ENCODE measurements at places on chromosomes 1 and 21.

- no peak for DNase-seq
These were observed 11.1 kb downstream of the CYP4B1 start for GRCh38 chr1:46809904-46810303.

- no peak for DNase-seq
These were observed 9.3 kb upstream of the ITGB2 start for GRCh38 chr21:44929799-44930542.

DNA sequence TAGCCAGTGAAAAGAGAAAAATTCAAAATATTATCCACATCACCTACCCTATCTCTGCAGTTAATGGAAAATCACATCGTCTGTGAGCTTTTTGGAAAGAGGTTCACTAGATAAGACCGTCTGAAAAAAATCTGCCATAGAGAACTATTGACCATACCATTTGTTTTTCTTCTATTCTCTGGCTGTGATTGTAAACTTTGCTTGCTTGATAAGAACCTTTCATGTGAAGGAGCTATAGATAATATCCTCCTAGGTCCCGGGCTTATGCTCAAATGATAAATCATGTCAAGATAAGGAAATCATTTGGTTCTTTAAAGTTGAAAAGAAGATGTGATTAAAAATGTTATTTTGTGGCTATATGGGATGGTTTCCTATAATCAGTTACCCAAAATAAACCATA, 369.9 kb downstream of the SIPA1L2 start:
- DNase-seq: no peak

- DNase-seq: no peak
These were observed 16.3 kb downstream of the CYP4B1 start for GRCh38 chr1:46815133-46815532.

- no peak for DNase-seq
These were observed 7.5 kb downstream of the OTUD3 start for GRCh38 chr1:19889656-19890055.

GRCh38 chr1:2592672-2593071, 6.1 kb downstream of the PRXL2B start:
- DNase-seq: no peak

GRCh38 chr21:42553435-42553834, 39.8 kb downstream of the SLC37A1 start:
- no peak for DNase-seq

DNA sequence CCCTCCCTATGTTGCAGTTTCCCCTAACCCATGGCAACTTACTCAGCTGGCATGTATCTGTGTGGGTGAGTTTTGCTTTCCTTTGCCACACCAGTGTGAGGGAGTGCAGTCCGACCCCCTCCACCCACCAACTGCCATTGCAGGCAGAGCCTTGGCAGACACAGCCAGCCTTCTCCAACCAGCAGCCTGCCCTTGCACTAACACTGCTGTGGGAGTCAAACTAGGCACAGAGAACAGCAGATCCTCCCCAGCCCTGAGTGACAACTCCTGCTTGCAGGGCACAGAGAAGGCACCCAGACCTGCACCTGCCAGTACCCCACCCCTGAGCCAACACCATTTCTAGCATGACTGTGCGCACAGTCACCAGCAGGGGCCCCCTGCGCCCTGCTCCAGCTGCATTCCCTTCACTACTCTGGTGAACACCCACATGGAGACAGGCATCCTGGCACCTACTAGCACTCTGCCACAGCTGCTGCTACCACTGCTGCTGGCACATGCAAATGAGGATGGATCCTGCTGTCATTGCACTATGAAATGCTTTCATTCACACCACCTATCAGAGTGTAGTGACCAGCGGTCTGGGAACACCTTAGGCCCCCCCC, 98.4 kb downstream of the MAGI3 start:
- no peak for DNase-seq

DNA sequence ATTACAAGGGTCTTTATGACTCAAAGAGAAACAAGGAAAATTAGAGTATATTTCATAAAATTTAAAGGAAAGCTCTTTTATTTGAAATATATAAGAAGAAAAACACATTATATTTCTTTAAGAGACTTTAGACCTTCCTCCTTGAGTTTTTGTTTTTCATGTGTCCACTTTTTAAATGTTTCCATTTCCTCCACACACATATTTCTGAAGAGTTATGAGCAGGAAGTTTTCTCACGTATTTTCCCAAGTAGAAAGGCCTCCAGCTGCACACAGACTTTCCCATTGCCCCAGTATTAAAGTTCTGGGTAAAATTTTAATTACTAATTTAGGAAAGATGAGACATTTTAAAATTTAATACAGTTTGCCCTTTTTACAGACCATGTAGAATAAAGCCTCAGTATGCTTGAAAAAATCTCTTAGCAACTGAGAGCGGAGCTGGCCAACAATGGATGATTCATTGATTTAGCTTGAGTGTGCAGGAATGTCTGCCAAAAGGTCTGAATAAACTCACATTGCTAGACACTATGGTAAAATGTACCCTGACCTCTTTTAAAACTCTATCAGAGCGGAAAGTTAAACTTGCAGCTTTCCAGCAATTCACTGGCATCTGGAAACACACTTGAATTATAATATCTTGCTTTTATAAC, 57.9 kb downstream of the DDAH1 start:
- peak; percentile 94 for DNase-seq

DNA sequence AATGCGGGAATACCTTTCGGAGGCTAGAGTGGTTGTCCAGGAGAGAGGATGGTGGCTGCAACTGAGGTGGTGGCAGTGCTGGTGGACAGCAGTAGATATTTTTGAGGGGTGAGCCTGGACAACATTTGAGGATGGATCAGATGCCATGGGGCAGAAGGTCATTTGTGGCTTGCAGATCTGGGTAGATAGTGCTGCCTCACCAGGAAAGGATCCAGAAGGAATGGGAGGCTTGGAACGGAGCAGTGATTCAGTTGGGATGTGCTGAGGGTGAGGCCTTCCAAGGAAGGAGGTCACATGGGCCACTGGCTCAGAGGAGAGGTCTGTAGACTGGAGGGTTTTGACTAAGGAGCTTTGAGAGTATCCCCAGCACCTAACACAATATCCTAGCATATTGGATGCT, 110.8 kb upstream of the KAZN start:
- DNase-seq: peak; percentile 65

GRCh38 chr1:29379443-29380073, 143.2 kb downstream of the PTPRU start:
- DNase-seq: peak; percentile 73

- no peak for DNase-seq
These were observed 790 bp downstream of the RPS8 start for GRCh38 chr1:44775930-44776729.

DNA sequence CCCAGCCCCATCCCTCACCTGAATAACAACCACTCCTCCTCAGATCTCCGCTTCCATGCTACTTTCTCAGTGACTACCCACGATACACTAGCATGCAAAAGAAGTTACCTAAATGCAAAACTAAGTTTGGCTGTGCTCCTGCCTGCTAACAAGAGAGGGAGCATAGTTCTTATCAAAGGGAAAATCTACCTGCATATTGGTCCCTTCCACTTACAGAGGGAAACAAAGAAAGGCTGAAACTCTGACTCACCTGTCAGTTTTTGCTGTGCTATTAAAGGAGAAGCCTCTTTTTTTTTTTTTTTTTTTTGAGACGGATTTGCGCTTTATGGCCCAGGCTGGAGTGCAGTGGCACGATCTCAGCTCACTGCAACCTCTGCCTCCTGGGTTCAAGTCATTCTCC, 43.8 kb upstream of the RAVER2 start:
- no peak for DNase-seq

DNA sequence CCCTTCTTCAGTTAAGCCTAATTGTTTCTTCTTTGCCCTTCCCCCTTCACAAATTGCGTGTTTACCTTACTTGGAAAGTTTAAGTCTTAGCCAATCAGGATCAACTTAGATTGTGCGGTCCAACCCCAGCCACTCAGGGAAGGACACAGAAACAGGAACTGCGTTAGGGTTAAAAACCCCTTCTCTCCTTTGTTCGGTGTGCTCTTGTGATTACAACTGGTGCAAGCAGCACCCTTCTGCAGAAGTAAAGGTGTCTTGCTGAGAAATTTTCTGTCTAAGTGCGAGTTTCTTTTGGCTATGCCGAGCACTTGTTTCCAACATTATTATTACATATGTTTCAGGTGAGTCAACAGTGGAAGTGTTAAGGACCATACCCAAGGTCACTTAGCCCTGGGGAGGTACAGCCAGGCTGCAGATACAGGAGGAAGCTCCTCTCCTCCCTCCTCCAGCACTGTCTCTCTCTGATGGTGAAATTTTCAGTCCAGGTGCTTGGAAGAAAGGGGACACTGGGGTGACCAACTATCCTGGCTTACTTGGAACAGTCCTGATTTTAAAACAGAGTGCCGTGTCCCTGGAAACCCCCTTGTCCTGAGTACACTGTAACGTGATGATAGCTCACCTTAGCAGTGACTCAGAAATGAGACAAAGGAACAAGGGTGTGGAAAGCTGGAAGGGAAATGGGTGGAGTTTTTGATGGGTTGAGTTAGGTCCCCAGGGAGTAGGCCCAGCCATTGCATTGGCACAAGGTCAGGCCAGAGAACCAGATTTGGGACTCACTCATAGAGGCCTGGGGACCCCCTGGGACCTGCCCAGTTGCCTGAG, 68.7 kb upstream of the KLHDC7A start:
- DNase-seq: no peak

DNA sequence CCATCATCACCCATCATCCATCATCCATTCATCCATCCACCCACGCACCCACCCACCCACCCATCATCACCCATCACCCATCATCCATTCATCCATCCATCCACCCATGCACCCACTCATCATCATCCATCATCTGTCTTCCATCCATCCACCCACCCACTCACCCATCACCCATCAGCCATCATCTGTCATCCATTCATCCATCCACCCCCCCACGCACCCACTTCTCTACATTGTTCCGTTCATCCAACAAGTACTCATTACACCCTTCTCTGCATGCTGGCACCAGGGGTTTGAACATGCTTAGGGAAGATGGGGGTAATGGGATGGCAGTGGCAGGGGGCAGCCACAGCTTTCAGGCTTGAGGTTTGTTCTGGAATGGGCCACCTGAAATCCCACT, 82.1 kb downstream of the ADARB1 start:
- no peak for DNase-seq

- peak; percentile 98 for DNase-seq
These were observed 481.1 kb upstream of the USP24 start for GRCh38 chr1:55696181-55696754.

DNA sequence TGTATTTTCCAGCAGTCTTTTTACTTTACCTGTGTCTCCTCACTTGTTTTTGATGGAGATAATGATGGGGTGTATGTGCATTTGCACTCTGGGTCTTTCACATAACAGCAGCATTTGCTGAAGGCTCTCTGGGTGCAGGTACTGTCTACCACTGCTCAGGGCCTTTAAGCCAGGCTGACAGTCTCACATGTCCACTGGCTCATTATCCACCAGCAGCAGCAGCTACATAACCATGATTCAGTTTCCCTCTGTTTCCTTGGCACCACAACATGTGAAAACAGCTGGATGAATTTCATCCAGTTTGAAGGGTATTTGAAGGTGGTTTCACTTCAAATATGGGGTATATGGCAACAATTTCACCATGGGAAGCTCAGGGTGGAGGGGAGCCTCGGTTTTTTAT, 41.2 kb upstream of the ROR1 start:
- DNase-seq: peak; percentile 75

GRCh38 chr1:59434336-59434735, 137.4 kb downstream of the FGGY start:
- no peak for DNase-seq

DNA sequence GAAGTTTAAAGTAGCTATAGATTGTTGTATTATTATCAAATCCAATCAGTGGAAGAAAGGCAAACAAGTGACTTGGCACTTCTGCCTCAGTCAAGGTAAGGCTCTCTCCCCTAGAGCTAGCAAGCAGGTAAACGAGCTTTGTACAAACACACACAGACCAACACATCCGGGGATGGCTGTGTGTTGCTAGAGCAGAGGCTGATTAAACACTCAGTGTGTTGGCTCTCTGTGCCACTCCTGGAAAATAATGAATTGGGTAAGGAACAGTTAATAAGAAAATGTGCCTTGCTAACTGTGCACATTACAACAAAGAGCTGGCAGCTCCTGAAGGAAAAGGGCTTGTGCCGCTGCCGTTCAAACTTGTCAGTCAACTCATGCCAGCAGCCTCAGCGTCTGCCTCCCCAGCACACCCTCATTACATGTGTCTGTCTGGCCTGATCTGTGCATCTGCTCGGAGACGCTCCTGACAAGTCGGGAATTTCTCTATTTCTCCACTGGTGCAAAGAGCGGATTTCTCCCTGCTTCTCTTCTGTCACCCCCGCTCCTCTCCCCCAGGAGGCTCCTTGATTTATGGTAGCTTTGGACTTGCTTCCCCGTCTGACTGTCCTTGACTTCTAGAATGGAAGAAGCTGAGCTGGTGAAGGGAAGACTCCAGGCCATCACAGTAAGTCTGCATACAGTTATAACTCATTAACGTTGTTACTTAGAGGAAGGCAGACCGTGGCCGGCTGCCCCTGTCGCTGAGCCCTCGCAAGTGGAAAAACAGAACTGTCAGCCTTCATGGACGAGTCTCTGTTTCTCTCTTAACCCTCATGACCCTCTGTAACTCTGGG, at the start of gene PALMD:
TSS of gene PALMD (plus strand) at position 415 of the 833 bp plus-strand sequence. CDS start at position 620, 205 bp downstream.
- DNase-seq: peak; percentile 23

GRCh38 chr1:3889936-3890335, 10.1 kb downstream of the C1orf174 start:
- DNase-seq: no peak

DNA sequence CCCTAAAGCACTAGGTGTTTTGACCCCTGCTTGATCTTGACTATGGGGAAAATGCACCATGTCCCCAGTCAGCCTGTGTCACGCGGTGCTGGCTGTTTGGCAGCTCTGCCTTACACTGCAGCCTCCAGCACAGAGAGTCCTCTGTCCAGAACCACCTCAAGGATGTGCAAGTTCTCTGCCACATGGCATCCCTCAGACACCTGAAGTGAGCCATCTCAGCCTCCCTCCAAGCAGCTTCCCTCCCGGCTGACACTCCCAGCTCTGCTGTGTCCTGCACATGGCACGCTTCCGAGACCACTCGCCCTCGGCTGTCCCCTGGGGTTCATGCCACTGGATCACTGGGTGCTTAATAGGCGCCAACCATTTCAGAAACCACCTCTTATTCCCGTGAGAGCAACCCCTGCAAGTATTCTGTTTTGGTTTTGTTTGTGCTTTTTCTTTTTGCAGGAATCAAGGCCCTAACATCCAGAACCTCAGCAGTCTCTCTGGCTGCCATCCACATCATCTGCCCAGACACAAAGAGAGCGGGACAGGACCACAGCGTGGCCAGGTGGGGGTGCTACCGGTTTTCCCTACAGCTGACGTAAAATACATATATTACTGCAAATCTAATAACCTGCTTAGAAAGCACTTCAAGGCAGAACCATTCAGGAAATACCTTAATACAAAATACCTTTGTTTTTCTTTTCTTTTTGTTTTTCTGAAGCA, 45.7 kb downstream of the CAPZB start:
- peak; percentile 59 for DNase-seq

- DNase-seq: no peak
These were observed 62.4 kb downstream of the MEGF6 start for GRCh38 chr1:3548895-3549294.

Data from fibroblast of mammary gland (primary cell).